Stimulated activated CD4-positive, alpha-beta T cell treated with anti-CD3 and anti-CD28 coated beads, Interleukin-1b, Interleukin-23, amount 100 ng/mL, for 24 hours (primary cell): ENCODE measurements at places on chromosomes 1 and 21.

GRCh38 chr1:31595836-31596736, 19.8 kb downstream of the TINAGL1 start:
- DNase-seq = no peak

GRCh38 chr21:37155186-37155585, 82.1 kb downstream of the TTC3 start:
- DNase-seq = no peak

GRCh38 chr1:1020000-1020404, at the start of gene AGRN:
Gene AGRN (plus strand): TSS chr1:1020120. CDS start chr1:1020173, 53 bp downstream.
- no peak for DNase-seq

DNA sequence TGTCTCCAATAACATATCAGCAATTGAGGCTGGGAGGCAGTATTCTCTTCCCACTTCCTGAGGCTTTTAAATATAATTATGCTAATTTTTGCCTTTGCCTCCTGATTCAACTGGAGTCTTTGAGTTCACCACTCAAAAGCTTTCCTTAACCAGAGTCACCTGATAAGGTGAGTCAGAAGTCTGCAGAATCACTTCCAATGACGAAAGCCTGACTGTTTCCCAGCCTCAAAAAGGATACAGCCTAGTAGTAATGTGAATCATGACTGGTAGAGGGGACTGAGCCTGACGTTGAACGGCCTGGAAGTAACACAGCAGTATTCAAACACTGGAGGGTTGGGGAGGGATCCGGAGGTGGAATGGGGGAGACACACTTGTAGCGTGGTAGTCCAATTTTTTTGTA, 10.4 kb upstream of the MRPL9 start:
- no peak for DNase-seq

GRCh38 chr1:85378534-85378933, 86.4 kb downstream of the DDAH1 start:
- DNase-seq = no peak

DNA sequence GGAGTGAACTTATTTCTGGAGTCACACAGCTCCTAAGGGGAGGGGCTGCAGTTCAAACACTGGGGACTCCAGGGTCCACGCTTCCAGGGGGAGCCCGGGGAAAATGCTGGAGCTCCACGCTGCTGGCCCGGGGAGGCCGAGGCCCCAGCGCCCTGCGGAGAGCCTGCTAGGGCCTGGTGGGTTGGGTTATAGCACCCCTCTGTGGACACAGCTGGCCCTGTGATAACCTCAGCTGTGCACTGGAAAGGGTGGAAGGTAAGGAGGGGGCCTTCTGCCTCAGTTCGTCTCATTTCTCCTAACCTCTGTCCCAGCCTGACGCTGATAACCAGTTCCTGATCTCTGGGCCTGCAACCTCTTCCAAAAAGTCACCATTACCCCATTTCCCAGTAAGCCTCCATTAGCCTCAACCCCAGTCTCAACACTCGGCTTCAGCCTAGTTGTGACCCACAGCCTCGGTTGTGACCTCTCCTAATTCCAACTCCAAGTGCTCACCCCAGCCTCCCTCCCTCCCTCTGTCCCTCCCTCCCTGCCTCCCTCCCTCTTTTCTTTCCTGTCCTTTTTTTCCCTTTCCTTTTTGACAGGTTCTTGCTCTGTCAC, 7.1 kb downstream of the NBL1 start:
- no peak for DNase-seq

- DNase-seq = no peak
Measured at GRCh38 chr1:209672705-209673630, 2.2 kb upstream of the G0S2 start.

- no peak for DNase-seq
Measured at GRCh38 chr1:53766831-53767405, 28.0 kb upstream of the GLIS1 start.

DNA sequence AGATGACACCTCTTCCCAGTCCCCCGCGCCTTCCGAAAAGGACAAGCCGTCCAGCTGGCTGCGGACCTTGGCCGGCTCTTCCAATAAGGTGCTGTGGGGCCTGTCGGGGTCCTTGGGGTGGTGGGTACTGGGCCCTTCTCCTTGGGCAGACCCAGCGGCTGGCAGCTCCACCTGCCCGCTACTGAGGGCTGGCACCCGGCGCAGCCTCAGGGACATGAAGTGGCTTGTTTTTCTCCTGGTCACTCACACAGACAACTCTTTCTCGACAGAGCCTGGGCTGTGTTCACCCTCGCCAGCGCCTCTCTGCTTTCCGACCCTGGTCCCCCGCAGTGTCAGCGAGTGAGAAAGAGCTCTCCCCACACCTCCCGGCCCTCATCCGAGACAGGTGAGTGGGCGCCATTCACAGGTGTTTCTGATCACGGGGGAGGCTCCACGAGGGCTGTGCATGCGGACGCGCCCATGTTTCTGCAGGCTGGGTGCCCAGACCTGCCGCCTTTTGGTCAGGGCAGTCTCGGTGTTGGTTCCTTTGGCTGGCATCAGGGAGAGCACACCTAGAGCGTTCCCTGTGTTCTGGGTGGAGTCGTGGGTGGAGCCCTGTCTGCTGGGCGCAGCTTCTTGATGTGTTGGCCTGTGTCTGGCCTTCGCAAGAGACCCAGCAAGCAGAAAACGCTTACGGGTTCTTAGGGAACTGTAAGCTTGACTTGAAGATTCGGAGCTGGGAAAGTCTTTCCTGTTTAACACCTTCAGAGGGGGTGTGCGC, 75.1 kb downstream of the SKI start:
- DNase-seq = no peak

- no peak for DNase-seq
Measured at GRCh38 chr1:64242895-64243756, 39.7 kb downstream of the UBE2U start.

DNA sequence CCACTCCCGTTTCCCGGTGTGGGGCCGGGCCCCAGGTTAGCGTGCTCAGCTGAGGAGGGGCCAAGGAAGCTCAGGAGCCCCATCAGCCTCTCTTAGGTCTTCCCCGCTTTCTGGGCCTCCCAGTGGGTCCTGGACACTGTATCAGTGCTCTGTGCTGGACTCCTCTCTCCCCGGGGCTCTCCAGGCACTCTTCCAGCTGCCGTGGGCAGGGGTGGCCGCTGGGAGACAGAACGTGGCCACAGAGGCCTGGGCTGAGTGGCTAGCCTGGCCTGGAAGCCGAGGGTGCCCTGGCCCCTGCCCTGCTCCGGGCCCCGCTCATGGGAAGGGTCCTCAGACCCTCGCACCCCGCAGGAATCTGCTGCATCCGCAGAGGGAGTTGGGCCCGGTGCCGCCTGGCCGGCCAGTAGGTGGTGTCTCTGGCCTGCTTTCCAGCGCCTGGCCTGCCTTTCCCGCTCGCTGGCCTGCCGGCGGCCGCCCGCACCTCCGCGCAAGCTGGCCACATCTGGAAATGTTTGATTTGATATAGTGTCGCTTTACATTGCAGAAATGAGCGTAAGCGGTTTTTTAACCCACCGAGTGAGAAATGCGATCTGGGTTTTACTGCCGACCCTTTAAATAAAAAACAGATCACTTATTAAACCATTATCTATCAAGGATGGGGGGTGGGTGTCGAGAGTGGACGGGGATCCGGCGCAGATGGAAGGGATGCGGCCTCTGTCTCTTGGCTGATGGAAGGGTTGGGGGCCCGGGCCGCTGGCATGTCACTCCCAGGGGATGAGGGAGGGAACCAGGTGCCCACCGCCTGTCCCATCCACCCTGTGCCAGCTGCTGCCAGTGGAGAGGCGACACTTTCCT, 74.4 kb upstream of the TTC34 start:
- no peak for DNase-seq

- no peak for DNase-seq
Measured at GRCh38 chr1:76833151-76833550, 34.1 kb upstream of the ST6GALNAC5 start.

DNA sequence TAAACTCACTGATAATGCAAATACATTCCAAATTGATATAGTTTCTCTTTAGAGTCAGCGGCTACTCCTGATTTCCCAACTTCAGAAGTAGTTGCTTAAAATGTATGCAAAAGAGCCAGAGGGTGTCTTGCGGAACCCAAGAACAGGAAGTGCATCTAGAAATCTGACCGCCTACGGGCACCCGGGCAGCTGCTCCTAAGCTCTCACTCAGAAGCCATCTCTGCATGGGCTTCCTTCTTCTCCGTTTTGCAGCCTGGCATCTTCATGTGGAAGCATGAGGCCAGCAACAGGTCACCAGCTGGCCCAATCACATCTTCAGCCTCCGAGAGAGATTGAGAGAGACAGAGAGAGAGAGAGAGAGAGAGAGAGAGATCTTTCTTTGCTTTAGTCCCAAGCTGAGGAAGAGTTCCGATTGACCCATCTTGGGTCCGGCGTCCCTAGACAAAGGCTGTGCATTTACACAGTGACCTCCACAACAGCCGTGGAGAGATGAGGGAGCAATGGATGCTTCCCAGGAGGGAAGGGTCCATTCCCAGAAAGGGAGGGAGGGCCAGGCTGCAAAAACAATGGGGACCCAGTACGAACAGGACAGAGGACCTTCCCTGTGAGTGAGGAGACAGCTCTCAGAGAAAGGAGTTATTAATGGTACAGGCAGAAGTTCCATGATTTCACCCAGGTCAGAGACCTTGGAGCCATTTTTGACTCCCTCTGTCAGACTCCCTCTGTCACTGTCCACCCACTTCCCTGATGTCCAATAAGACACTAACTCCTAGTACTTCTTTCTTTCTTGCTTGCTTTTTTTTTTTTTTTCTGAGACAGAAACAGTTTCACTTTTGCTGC, 28.2 kb upstream of the SLC30A1 start:
- DNase-seq = no peak

GRCh38 chr1:150225546-150225945, 10.4 kb downstream of the ANP32E start:
- no peak for DNase-seq

- no peak for DNase-seq
Measured at GRCh38 chr1:50279622-50280330, 143.5 kb downstream of the DMRTA2 start.

GRCh38 chr1:2228694-2229036, 546 bp downstream of the SKI start:
- DNase-seq = no peak

DNA sequence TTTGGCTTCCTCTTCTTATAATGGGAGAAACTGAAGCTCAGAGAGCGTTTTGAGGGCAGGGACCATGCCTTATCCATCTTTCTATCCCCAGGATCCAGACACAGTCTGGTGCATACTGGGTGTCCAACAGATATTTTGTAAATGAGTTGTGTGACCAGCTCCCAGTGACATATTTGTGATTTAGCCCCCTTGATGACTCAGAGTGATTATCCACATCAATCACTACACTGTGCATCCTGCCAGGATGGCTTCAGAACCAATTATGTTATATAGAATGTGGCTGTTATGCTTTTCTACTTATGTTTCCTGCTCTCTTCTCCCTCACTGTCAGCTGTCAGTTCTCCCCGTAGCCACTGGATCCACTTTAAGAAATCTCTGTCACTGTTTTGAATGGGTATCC, 11.3 kb downstream of the OLFML3 start:
- DNase-seq = no peak

- DNase-seq = no peak
Measured at GRCh38 chr21:29555601-29556000, 256.9 kb downstream of the BACH1 start.

GRCh38 chr1:91501523-91501851, 836 bp downstream of the CDC7 start:
- peak; percentile 2 for DNase-seq

DNA sequence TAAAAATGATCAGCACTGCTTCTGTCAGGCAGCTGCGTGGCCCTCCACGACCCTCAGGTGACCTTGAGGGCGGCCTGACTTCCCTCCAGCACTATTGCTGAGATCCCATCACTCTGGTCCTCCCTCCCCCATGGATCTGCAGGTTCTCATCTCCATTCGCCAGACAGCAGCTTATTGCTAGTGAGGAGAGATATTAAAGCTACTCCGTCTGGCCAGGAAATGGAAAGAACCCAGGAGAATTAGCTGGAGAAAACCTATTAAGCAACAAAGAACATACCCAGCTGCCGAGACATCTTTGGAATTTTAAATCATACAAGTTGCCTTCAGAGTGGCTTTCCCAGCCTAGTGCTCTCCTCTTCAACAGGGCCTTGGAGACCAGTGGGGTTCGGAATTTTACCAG, 25.7 kb upstream of the KCNN3 start:
- DNase-seq = no peak

- DNase-seq = no peak
Measured at GRCh38 chr1:67515324-67516080, 85.3 kb upstream of the SERBP1 start.

- DNase-seq = no peak
Measured at GRCh38 chr21:25759573-25759972, 24.8 kb downstream of the GABPA start.

DNA sequence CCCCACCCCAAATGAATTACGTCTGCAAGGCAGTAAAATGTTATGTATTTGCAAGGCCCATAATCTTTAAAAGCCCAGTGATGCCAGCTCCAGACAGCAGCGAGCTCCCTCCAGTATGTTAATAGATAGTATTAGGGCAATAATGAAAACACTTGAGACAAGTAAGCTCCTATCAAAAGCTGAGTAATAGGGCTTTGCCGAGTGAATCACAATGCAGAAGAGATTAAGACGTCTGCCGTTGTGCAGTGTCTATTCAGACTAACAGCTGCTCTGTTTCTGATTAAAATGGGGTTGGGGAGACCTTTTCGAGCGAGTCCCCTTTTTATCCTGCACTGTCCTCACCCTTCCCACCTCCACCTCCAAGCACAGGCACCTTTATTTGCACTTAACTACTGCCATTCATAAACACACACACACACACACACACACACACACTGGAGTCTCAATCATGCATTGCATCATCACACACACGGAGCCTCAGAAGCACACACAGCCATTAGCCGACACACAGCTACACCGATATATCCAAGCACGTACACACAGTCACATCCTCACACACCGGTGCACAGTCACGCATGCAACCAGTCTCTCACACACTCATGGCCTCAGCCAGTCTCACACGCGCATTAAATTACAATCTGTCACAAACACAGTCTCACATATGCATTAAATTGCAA, 46.0 kb upstream of the FOXO6 start:
- no peak for DNase-seq

DNA sequence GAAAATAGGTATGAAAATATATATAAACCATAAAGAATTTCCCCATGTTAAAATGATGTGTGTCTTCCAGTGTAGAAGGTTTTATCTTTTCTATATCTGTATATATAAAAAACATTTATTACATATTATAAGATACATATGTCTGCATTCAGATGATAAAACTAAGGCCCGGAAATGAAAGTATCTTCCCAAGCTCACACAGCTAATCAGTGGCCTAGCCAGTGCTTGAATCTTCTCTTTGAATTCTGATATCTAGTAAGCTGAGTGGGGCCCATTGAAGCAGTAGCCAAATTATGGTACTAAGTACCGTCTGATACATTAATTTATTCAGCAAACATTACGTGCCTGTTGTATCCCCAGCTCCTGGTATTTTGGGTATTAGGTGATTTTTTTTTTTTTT, 28.6 kb downstream of the UCK2 start:
- DNase-seq = no peak

DNA sequence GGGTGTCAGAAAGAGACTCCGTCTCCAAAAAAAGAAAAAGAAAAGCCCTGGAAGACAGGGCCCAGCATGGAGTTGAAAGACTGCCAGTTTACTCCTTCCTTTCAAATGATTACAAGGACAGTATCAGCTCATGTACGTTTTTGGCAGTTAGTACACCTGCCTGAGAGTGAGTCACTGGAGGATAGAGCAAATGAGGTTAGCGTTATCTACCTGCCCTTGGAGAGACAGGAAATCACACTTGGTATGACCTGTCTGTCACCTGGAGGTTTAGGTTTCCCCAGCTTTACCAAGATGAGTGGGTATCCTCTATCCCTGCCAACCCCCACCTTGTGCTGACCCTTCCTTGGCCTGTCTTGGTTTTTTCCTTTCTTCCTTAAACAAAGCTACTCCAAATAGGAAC, 96.8 kb upstream of the BMP8A start:
- no peak for DNase-seq
